ENCODE measurements at places on chromosomes 6 and 20.

GRCh38 chr20:46011631-46012482 is 3.1 kb downstream of the MMP9 start:
- no peak for DNase-seq

- DNase-seq: no peak
Measured at GRCh38 chr20:42635699-42636411, 553.9 kb downstream of the PTPRT start.

DNA sequence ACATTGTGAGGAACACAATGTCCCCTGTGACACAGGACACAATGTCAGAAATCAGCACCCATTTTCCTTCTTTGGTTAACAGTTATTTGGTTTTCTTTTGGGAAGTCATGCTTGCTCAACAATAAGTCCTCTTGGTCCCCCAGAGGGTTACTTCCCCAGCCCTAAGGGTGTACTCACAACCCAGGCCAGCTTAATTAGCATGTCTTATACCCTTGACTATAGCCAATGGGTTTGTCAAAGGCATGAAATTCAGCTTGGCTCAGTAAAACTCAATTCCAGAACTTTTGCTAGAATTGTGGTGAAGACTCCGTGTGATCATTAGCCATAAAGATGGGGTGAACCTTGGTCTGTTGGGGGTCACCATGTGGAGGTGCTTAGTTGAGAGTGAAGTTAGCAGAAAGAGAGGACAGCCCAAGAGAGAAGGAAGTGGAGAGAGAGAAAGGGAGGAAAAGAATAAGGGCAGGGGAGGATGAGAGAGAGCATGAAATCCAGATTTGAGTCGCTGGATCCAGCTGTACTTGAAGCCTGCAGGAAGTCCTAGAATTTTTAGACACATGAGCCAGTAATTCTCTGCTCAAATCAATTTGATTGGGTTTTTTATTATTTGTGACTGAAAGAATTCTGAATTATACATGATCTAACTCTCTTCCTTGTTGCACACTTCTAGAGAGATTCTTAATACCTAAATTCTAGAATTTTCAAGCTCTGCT is 321.3 kb upstream of the JAG1 start:
- no peak for DNase-seq

DNA sequence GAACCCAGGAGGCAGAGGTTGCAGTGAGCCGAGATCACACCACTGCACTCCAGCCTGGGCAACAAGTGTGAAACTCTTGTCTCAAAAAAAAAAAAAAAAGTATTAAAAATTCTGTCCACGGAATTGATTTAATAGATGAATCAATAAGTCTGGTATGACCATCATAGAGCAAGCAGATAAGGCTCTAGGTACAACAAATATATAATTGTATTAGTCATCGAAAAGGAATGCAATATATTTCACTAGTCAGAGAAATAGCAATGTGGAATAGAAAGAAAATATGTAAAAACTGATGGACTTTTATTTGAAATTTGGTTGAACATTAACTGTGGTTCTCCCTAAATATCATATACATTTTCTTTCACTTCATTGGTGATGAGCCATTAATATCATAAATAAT is 476.8 kb upstream of the AGPAT4 start:
- no peak for DNase-seq

DNA sequence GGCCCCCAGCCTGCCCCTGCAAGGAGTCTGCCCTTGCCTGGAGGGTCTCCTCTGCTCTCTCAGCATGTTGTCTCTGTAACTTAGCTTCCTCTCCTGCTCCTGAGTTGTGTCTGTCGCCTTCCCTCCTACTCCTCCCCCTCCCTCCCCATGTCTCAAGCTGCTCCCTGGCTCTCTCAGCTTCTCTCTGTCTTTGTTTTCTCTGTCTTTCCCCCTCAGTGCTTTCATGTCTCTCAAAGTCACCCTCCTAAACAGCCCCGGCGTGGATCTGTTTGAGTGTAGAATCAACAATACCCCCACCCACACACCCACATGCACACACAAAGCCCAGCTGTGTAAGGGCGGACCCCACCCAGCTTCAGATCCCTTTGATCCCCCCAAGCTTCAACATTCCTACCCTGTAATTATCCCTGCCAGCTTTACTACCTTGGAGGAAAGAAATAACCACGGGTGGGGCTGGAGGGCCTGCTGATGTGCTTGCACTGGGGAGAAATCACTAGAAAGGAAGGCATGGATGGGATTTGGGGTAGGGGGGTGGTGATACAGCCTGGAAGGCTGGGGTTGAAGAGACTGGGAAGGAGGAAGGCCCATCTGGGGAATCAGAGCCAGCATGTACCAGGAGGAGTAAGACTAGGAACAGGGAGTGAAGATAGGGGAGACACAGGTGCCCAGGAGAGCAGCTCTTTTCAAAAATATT is 1.0 kb upstream of the LY6G6D start:
- no peak for DNase-seq

DNA sequence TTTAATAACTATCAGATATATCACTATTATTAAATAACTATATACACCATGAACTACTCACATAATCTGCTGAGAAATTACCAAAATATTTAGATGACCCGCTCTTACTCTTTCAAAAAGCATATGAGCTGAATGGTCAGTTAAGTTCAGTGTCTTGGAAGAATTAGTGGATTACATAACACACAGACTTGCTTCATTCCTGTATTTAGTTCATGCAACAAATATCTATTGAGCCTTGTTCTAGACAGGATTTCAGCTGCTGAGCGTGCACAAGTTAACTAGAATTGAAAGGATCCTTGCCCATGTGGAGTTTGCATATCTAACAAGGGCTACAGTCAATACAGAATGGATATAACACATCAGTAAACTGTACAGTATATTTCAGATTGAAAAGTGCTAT is 566.2 kb downstream of the CBLN4 start:
- DNase-seq: no peak

DNA sequence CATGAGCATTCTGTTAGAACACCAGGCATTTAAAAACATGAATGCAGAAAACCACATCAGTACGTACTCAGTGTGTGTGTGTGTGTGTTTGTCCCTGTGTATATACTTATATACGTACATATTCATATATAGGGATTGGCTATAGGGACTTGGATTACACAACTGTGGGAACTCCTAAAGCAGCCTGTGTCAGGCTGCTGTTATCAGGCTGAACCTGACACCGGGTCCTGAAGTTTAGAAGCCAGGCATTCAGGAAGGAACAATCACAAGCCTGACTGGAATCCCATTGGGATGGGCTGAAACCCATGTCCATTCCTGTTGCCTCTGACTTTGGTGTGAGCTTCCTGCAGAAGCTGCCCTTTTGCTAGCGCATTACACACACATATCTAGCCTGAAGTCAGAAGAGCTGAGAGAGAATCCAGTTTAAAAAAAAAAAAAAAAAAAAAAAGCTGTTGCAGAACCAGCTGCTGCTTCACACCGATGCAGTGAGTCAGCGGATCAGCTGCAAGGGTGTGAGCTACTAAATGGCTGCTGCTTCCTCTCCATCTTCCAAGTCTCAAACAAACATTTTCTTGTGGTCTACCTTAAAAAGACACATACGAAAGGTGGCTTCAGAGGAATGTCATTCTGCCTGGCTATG is 348.1 kb downstream of the THBS2 start:
- no peak for DNase-seq

GRCh38 chr6:42068872-42069522 is 18.7 kb downstream of the TAF8 start:
- DNase-seq: no peak

- DNase-seq: no peak
Measured at GRCh38 chr20:58328836-58329235, 19.3 kb downstream of the RAB22A start.

DNA sequence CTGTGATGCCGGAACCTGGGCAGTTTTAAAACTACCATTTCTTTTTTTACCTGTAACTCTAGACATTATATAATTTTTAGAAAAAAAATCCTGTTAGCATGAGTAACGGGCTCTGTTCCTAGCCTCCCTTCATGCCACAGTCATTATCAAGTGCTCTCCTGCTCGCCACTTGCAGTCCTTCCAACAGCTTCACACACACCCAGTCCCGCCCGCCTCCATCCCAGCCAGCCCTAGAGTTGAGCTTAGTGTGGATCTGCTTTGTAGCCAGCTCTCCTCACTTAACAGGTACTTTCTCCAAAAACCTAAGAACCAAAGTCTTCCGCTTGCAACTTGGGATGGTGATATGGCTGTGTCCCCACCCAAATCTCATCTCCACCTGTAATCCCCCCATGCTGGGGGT is 51.5 kb downstream of the EZR start:
- no peak for DNase-seq

DNA sequence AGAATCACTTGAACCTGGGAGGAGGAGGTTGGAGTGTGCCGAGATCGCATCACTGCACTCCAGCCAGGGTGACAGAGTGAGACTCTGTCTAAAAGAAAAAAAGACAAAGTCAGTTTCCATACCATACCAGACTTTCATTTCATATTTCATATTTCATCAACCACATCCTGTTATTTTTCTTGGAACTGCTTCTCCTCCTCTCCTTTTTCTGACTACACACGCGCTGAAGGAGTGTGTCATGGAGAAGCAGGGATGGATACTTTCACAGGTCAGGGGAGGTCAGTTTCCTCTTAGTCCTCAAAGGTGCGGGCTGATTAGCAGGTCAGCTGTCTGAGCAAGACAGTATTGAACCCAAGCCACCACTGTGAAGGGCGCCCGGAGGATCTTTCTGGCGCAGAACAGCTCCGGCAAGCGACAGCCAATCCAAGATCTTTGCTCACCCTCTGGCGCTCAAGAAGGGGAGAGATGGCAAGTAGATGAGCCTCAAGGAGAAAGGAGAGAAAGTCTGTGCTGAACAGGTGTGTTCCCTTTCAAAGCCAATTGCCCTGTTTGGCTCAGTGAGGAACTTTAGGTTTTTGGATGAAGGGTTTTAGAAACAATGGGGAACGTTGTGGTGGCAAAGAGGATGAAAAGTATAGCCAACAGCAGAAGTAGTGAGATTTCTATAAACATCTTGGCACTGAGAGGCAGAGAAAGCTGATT is 18.9 kb upstream of the SYNJ2 start:
- DNase-seq: no peak

- no peak for DNase-seq
Measured at GRCh38 chr20:14568225-14568624, 230.8 kb upstream of the FLRT3 start.

DNA sequence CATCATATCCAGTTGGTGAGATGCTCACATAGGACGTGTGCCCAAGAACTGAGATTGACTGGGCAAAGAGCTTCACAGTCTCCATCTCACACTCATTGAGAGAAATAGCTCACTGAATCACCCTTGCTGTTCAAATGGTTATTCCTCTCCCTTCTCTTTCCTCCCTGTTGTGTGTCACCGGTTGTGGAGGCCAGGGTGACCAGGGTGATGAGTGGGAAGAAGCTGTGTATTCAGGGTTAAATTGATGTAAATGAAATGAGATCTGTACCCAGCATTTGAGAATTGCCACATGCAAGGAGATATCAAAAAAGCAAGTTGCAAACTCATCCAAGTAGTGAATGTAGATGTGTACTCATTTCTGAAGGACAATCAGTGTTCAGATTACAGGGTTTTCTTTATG is 36.6 kb upstream of the VAPB start:
- DNase-seq: no peak

GRCh38 chr6:4930025-4930691 is 73.7 kb downstream of the RPP40 start:
- DNase-seq: no peak

DNA sequence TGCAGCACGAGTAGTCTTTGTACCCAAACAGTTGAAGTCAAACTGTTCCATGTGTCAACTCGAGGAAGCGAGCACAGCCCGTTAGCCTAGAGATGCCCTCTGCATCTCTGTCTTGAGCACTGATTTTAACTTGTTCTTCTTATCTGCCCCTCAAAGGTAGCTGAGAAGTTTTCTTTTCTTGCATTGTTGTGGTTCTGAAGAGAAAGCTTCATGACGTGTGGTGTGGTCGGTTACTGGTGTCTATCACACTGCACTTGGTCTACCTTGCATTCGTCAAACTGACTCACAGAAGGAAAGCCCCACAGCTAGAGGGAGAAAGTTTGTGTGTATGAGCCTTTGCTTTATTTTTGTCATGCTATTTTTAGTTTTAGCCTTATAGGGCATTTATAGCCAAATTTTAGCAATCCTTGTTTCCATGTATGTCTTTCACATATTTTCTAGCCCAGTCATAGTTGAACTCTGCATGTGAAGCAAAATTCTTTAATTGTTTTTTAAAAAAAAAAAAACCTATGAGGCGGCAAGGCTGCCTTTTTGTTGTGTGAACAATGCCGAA is 115.1 kb downstream of the JAG1 start:
- peak; percentile 38 for DNase-seq

GRCh38 chr6:40386200-40386599 is 201.0 kb downstream of the LRFN2 start:
- DNase-seq: peak; percentile 1

DNA sequence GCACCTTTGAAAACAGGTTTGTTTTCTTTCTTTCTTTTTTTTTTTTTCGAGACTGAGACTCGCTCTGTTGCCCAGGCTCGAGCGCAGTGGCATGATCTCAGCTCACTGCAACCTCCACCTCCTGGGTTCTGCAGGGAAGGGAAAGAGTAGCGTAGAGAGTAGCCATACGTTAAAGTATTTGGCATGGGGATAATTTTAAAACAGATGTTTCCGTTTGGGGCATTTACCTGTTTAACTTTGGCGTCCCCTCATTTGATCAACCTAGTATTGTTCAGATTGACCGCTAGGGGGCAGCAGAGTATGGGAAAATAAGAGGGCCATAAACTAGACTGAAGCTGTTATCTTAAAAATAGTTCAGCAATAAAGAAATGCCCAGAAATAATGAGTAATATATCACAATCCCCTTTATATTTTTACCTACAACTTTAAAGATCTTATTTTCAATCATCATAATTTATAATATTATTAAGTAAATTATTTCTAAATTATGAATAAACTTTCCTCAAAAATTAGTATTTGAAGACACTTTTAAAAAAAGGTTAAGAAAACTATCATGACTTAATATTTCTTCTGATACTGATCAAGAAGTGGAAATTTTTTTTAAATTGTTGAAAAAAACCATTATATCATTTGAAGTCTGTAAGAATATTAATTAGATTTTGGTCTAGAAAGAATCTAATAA is 7.6 kb upstream of the TAAR9 start:
- peak; percentile 34 for DNase-seq

DNA sequence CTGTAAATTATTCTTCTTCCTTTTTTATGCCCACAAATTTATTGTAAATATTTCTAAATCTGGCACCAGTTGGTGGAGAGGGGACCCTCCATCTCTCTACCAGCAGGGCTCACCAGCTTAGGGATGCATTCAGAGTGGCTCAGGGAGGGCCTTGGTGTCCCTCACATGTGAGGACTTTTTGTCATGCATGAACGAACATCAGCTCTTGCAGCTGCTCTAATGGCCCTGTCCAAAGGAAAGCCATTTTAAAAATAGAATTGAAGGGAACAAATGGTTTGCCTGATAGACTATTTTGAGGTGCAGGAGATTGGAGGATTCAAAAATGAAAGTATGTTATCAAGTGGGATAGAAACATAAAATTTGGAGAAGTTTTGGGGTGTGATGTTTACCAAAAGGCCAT is 37.5 kb upstream of the KLHL31 start:
- no peak for DNase-seq

DNA sequence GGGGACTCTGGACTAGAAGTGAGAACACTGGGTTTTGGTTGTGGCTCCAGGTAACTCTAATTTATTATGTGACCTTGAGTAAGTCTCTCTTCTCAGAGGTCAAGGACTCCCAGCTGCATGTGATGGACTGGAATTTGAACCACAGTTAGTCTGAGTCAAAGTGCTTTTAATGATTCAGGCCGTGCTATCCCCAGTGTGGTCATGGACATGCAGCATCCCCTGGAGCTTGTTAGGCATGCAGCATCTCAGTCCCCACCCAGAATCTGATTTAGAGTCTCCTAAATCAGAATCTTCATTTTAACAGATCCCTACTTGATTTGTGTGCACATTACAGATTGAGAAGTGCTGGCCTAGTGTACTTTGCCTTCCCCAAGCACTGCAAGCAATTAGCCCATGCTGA is 74.2 kb downstream of the TOX2 start:
- no peak for DNase-seq

- no peak for DNase-seq
Measured at GRCh38 chr6:38214159-38214558, 394.6 kb downstream of the ZFAND3 start.

Measured in GM10248 (cell line).